ENCODE measurements at places on chromosomes 6 and 20. TPM values are rescaled to one million over a fixed set of nuclear protein-coding genes. Genes with fewer than 3 reads are reported as not detected.

- peaks cover 66% of the 10 kb centered on the region for H3K4me1 ChIP-seq
- no peak overlapping the region for H3K4me3 ChIP-seq
- no peak for DNase-seq
- H3K27me3 ChIP-seq, result peaks cover 97% of the 10 kb centered on the region
- H3K36me3 ChIP-seq, result no peaks in the 10 kb centered on the region
These were observed 4.2 kb upstream of the POU3F2 start for GRCh38 chr6:98830146-98830545.

DNA sequence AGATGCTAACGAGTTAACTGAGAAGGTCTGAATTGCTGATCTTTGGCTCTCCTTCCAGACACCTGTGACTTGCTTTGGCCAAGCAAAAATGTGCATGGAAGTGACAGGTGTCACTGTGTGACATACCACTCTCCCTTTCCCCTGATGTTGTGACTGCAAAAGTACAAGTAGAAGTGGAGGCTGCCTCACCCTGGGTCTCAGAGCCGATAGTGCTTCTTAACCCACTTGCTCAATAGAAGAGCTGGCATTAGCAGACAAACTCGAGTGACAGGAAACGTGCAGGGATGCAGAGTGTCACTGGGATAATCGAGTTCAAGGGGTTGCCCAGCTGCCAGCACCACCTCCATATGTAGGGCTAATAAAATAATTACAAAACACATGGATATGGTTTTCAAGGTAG, 16.4 kb upstream of the SPO11 start:
- no peak for DNase-seq
- H3K36me3 ChIP-seq, result no peaks in the 10 kb centered on the region

DNA sequence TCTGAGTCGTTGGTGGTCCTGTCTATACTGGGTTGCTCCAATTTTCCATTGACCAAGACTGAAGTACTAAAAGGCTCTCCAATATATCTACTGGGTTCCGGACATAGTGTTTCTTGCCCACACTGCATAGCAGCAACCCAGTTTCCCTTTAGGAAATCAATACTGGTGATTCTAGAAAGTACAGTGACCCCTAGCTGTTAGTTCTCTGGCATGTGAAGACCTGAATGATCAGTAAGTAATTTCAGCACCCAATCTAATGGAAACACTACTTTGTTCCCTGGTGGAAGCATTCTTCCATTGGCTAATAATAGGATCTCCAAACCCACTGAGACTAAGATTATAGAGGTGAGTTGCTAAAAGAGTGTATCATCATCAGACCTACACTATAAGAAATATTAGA, 40.8 kb upstream of the STMND1 start:
- H3K4me3 ChIP-seq, result no peak overlapping the region
- H3K27me3 ChIP-seq, result peaks cover 6% of the 10 kb centered on the region
- H3K27ac ChIP-seq, result no peak overlapping the region
- H3K36me3 ChIP-seq, result no peaks in the 10 kb centered on the region

DNA sequence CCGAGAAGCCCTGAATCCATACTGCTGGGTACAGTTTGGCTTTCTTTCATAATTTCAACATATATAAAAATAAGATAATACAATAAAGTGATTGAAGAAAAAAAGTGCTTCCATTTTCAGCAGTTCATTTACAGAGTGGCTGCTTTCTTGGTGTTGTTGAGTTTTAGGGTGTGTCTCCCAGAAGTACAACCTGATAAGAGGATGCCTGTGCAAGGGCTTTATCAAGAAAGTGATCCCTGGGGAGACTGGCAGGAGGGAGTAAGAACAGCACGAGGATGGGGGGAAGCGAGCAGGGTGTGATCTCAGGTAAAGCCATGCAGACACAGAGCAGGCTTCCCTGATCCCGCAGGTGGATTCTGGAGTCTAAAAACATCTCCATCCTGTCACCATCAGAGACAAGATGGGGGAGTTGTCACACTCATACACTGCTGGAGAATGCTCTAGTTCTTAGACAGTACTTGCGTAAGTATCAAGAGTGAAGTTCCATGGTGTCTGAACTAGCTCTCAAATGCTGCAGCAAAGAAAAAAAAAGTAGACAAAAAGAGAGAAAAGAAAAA, 395.9 kb downstream of the CDH26 start:
- no peaks in the 10 kb centered on the region for H3K4me1 ChIP-seq
- H3K36me3 ChIP-seq, result no peaks in the 10 kb centered on the region
- H3K27me3 ChIP-seq, result peaks cover 35% of the 10 kb centered on the region
- no peak for DNase-seq
- H3K27ac ChIP-seq, result no peak overlapping the region

- H3K4me3 ChIP-seq, result no peak overlapping the region
- DNase-seq, result no peak
- H3K4me1 ChIP-seq, result no peaks in the 10 kb centered on the region
- H3K27ac ChIP-seq, result no peak overlapping the region
- no peaks in the 10 kb centered on the region for H3K27me3 ChIP-seq
These were observed 196.2 kb downstream of the PAX1 start for GRCh38 chr20:21901470-21902275.

GRCh38 chr6:161354276-161354840, 80.5 kb upstream of the AGPAT4 start:
- peaks cover 4% of the 10 kb centered on the region for H3K27me3 ChIP-seq
- H3K27ac ChIP-seq, result no peak overlapping the region
- H3K36me3 ChIP-seq, result no peaks in the 10 kb centered on the region
- H3K4me1 ChIP-seq, result peaks cover 27% of the 10 kb centered on the region
- H3K4me3 ChIP-seq, result no peak overlapping the region

GRCh38 chr6:139943391-139943790, 568.9 kb upstream of the CITED2 start:
- no peak overlapping the region for H3K27ac ChIP-seq
- H3K4me3 ChIP-seq, result no peak overlapping the region
- no peaks in the 10 kb centered on the region for H3K36me3 ChIP-seq
- peaks cover 44% of the 10 kb centered on the region for H3K4me1 ChIP-seq
- DNase-seq, result no peak

DNA sequence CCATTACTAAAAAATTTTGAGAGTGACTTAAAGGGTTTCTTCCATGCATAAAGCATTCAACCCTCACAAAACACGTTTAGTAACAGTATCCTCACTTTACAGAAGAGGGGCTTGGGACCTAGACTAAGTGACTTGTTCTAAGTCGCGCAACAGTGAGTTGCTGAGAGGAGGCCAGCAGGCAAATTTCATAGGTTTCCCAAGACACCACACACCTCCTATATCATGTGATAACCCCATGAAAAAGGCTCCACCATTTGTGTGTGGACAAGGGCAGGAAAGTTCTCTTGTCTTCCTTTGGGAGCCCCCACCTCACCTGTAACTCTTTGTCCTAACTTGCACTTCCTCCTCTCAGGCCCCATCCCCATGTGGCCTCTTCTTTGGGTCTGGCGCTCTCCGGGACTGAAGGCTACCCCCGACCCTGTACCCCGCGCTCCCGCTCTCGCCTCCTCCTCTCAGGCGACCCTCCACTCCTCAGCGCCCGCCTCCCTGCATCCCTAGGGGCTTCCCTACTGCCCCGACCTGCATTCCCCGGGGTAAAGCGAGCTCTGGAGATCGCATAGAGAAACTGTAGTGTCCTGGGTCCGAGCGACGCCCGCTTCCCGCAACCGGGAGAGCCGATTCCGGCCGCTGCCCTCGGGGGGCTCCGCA, 392 bp downstream of the PSMB8 start:
- H3K27me3 ChIP-seq, result peaks cover 90% of the 10 kb centered on the region
- peak; percentile 54 for DNase-seq
- peaks cover 17% of the 10 kb centered on the region for H3K4me1 ChIP-seq
- peak overlapping the region; percentile 95 for H3K4me3 ChIP-seq
- 0 out of 2 replicates have a peak overlapping the region, but pooled peaks have one; percentile 54 for H3K27ac ChIP-seq
- peaks cover 19% of the 10 kb centered on the region for H3K36me3 ChIP-seq

GRCh38 chr20:16864963-16865362, 116.8 kb downstream of the OTOR start:
- H3K4me3 ChIP-seq, result no peak overlapping the region
- no peak overlapping the region for H3K27ac ChIP-seq
- H3K27me3 ChIP-seq, result no peaks in the 10 kb centered on the region
- no peaks in the 10 kb centered on the region for H3K4me1 ChIP-seq
- no peak for DNase-seq

The BHLHE23 gene
- total RNA-seq, result 0.66 TPM

DNA sequence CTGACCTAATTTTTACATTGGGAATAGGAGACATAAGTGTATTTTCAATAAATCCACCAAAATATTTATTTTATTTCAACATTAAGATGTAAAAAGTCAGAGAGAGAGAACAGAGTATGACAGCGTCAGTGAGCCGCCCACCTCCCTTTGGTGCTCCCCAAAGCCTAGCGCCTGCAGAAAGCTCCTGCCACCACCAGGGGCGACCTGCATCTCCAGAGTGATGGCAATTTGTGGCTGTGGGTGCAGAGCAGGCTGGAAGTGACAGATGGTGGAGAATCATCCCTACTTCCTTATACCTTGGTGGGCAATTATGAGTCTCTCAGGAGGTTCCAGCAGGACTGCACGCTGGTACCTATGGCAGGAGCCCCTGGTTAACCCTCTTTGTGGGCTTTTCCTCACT, 87.3 kb downstream of the PTPRT start:
- peaks cover 7% of the 10 kb centered on the region for H3K4me1 ChIP-seq
- no peaks in the 10 kb centered on the region for H3K27me3 ChIP-seq
- H3K4me3 ChIP-seq, result no peak overlapping the region
- no peak overlapping the region for H3K27ac ChIP-seq

DNA sequence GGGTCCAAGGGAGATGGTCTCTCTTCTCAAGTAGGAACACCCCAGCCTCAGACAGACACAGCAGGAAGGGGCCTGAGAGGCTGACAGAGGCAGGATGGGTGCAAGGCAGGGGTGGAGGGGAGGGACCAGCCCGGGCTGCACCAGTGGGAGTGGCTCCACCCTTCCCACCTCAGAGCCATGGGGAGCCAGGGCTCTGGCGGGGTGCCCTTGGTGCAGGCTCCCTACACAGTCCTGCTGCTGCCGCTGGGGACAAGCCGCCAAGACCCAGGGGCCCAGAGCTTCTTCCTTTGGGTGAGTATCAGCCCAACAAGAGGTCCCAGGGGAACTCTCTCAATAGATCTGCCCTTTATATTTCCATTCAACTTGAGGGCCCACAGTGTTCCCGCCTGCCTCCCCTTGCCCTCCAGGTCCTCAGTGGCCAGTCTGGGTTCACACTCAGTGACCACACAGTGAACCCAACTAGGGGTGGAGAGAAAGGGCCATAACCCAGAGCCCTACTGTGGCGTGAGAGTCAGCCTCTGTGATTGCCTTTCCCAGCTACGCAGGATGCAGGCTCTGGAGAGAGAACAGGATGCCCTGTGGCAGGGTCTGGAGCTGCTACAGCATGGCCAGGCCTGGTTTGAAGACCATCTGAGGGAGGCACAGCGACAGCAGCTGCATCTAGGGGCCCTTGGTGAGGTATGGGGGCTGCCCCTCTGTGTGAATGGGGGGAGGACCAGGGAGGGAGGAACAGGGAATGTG, 592 bp downstream of the SAPCD1 start:
- H3K27me3 ChIP-seq, result no peaks in the 10 kb centered on the region
- H3K4me3 ChIP-seq, result no peak overlapping the region
- H3K27ac ChIP-seq, result 0 out of 2 replicates have a peak overlapping the region, but pooled peaks have one; percentile 7
- peaks cover 24% of the 10 kb centered on the region for H3K36me3 ChIP-seq
- DNase-seq, result no peak

DNA sequence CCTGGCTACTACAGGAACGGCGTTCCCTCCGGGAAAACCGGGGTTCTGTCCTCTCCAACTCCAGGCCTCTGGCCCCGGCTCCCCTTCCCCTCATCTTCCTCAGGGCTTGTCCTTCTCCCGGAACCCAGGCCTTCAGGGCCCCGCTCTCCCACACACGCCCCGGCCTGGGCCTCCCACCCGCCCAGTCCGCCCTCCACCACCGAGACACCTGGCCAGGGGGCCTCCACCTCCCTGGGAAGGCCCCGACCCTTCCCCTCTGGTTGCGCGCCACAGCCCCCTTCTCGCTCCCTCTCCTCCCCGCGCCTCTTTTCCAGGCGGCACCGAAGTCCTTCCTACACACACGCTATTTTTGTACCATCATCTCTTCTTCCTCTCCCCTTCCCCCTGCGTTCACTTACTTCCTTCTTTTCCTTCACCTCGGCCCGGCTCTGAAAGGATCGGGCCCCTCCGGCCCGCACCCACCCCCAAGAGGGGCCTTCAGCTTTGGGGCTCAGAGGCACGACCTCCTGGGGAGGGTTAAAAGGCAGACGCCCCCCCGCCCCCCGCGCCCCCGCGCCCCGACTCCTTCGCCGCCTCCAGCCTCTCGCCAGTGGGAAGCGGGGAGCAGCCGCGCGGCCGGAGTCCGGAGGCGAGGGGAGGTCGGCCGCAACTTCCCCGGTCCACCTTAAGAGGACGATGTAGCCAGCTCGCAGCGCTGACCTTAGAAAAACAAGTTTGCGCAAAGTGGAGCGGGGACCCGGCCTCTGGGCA, 1.3 kb upstream of the SIRPA start:
- no peak overlapping the region for H3K27ac ChIP-seq
- H3K36me3 ChIP-seq, result no peaks in the 10 kb centered on the region
- H3K4me1 ChIP-seq, result peaks cover 59% of the 10 kb centered on the region
- peaks cover 52% of the 10 kb centered on the region for H3K27me3 ChIP-seq

The NOL4L gene
- total RNA-seq, result 24.0 TPM

GRCh38 chr6:113591896-113592827, 265.0 kb upstream of the MARCKS start:
- no peak overlapping the region for H3K4me3 ChIP-seq
- H3K27me3 ChIP-seq, result no peaks in the 10 kb centered on the region
- H3K36me3 ChIP-seq, result peaks cover 9% of the 10 kb centered on the region
- peaks cover 62% of the 10 kb centered on the region for H3K4me1 ChIP-seq
- peak overlapping the region; percentile 74 for H3K27ac ChIP-seq
- no peak for DNase-seq

DNA sequence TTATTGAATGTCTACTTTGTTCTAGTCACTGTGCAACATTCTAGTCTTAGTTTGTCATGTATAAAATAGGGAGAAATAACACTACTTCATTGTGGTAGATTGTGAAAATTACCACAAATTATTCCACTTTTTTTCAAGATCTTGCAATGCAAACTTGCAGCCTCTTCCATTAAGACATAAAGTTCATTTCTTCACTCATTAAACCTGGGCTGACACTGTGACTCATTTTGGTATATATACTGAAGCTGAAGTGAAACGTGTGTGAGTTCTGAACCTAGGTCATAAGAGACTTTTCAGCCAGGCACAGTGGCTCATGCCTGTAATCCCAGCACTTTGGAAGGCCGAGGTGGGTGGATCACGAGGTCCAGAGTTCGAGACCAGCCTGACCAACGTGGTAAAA, 329.0 kb downstream of the BCKDHB start:
- H3K27me3 ChIP-seq, result no peaks in the 10 kb centered on the region
- peaks cover 14% of the 10 kb centered on the region for H3K4me1 ChIP-seq
- H3K4me3 ChIP-seq, result no peak overlapping the region
- H3K27ac ChIP-seq, result no peak overlapping the region

The GINS1 gene
- total RNA-seq, result 70.4 TPM

GRCh38 chr6:21084656-21085055, 508.9 kb upstream of the SOX4 start:
- H3K4me1 ChIP-seq, result no peaks in the 10 kb centered on the region
- H3K36me3 ChIP-seq, result no peaks in the 10 kb centered on the region
- no peak overlapping the region for H3K4me3 ChIP-seq
- H3K27me3 ChIP-seq, result no peaks in the 10 kb centered on the region
- DNase-seq, result no peak
